ENCODE measurements at places on chromosomes 16 and 17.

DNA sequence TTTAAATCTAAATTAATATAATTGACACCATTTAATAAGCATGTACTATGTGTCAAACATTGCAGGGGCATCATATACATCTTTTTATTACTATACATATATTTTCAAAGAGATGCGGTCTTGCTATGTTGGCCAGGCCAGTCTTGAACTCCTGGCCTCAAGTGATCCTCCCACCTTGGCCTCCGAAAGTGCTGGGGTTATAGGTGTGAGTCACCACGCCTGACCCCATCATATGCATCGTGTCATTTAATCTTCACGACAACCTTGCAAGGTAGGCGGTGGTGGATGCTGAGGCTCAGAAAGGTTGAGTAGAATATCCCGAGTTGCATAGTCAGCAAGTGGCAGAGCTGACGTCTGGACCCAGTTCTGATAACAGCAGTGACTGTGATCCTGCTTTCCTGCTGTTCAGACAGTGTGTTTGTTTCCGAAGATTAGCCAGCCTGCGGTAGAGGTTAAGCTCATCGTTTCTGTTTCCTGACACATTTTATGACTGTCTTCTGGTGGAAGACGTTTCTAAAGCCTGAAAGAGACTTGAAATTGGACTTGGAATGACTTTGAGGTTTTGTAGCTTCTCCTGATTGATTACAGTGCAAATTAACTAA, 316.6 kb downstream of the SNX29 start:
- no peak for DNase-seq

- peak; percentile 86 for DNase-seq
Observed at GRCh38 chr17:42521036-42521435, 15.0 kb upstream of the NAGLU start.

GRCh38 chr17:2560658-2561057, 32.8 kb upstream of the PAFAH1B1 start:
- no peak for DNase-seq

- DNase-seq, result no peak
Observed at GRCh38 chr17:69018022-69018615, 42.6 kb downstream of the ABCA9 start.

DNA sequence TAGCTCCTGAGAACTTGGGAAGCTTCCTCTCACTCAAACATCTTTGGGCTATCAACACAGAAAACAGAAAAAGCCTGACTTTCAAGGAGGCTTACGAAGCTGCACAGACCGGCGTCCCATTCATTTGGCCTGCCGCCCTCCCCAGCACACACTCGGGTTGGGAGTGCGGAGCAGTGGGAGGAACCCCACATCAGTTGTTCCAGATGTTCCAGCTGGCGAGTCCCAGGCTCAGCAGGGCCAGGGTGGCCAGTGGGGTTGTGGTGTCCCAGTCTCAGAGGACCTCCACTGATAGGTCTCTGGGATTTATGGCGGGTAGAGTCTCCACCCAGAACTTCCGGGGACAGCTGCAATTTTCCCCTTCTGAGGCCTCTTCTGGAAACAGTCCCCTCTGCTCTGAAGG, 43.1 kb upstream of the DLX4 start:
- DNase-seq, result no peak

DNA sequence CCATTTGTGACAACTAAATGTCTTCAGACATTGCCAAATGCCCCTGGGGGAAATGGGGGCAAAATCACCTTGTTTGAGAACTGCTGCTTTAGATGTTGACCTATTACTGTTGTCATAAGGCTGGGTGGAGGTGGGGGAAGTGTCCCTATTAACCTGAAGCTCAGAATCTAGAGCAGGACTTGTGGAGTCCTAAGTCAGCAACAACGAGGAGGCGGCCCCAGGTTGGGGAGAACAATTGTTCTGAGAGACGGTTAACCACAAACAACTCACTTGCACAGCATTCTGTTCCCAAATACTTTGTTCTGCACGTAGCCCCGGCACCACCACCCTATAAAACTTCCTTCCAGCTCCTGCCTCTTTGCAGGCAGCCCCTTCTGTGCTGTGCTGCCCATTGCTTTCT, 32.5 kb downstream of the TEKT5 start:
- DNase-seq, result no peak
